Activated CD4-positive, alpha-beta T cell treated with anti-CD3 and anti-CD28 coated beads, Interleukin-2, amount 10 ng/mL, durations not matched to agents 24 days and 14 days (primary cell): ENCODE measurements at places on chromosomes 12 and 14. TPM values are rescaled to one million over a fixed set of nuclear protein-coding genes. Genes with fewer than 3 reads are reported as not detected.

DBX2 gene
- total RNA-seq, result not detected in 2 replicates

SSPN gene
- not detected in 2 replicates for total RNA-seq

- no peak for DNase-seq
Observed at GRCh38 chr12:65505386-65506121, 227.1 kb downstream of the MSRB3 start.

- no peak for DNase-seq
Observed at GRCh38 chr14:75277815-75278421, 710 bp upstream of the FOS start.
